ENCODE measurements at places on chromosomes 16 and 17.

GRCh38 chr17:72382971-72383722, 262.3 kb downstream of the SOX9 start:
- DNase-seq = no peak

DNA sequence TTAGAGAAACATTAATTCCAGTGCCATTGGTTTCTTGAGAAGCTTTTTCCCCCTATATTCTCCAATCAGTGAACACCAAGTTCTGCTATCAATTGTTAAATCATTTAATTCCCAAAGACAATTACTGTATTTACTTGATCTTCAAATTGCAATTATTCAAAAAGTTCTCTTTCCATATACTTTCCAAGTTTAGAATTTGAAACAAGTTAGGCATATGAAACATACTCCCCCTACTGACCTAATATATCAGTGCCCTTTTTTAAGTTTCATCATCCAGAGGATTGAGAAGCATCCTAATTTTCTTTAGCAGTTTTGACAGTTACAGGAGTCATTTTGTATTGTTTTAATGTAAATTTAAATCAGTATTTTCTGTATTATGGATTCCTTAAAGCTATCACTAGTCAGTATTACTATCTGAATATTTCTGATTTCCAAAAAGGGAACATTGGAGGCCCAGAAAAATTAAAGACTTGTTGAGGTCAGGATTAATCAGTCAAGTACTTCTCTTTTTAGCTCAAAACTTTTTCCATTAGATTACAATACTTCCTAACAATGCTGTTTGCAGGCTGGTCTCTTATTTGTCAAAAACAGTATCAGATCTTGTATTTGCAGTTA, 16.3 kb downstream of the MEIOC start:
- peak; percentile 51 for DNase-seq

DNA sequence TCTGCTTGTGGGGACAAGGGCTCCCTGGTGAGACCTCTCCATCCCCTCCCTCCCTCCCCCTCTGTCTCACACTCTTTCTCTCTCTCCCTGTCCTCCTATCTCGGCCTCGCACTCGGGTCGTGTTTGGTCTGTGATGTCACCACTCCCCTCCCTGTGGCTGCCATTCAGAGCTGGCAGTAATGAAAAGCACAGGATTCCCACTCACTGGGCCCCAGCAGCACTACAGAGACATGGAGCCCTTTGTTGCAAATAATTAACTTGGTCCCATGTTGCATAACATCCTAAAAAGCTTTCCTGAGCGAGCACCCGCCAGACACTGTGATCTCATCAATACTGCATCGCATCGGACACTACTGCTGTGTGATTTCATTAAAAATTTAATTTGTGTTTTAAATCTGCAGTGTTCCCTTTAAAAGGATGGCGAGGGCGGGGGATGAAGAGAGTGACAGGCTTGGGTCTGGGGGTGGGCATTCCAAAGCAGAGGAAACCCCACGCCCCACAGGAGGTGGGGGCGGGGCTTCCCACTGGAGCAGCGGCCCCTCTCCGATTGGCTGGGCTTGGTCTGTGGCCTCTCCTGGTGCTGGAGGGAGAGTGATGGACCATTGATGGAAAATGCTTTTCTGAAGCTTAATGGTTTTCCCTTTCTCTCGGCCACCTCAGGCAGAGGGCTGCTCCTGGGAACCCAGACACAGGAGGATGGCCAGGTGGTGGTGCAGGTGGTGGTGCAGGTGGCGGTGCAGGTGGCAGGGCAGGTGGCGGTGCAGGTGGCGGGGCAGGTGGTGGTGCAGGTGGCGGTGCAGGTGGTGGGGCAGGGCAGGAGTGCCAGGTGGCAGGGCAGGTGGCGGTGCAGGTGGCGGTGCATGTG, 15.3 kb upstream of the NPTX1 start:
- no peak for DNase-seq

- DNase-seq = no peak
These were observed 15.9 kb upstream of the USP10 start for GRCh38 chr16:84683691-84684591.

DNA sequence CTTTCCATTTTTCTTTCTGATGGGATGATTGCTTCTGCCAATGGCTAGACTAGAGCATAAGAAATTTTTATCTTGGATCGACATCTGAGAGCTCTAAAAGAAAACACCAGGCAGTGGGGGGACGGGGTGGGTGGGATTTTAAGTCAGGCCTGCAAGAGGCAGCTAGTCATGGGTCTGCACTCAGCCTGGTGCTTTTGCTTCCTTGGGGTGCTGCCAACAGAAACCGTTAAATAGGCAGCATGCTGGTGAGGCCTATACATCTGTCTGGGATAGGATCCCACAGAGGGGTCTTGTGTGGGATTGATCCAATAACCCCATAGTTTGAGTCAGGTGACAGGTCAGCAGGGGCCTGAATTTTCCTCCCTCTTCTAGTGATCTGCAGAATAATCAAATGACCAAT, 26.9 kb downstream of the ZNRF1 start:
- peak; percentile 61 for DNase-seq

- no peak for DNase-seq
These were observed 235.2 kb upstream of the CDH5 start for GRCh38 chr16:66131156-66131807.

- DNase-seq = no peak
These were observed 3.2 kb downstream of the TPSG1 start for GRCh38 chr16:1221628-1222552.

GRCh38 chr17:1180958-1181752, 1.4 kb upstream of the ABR start:
- DNase-seq = peak; percentile 26

DNA sequence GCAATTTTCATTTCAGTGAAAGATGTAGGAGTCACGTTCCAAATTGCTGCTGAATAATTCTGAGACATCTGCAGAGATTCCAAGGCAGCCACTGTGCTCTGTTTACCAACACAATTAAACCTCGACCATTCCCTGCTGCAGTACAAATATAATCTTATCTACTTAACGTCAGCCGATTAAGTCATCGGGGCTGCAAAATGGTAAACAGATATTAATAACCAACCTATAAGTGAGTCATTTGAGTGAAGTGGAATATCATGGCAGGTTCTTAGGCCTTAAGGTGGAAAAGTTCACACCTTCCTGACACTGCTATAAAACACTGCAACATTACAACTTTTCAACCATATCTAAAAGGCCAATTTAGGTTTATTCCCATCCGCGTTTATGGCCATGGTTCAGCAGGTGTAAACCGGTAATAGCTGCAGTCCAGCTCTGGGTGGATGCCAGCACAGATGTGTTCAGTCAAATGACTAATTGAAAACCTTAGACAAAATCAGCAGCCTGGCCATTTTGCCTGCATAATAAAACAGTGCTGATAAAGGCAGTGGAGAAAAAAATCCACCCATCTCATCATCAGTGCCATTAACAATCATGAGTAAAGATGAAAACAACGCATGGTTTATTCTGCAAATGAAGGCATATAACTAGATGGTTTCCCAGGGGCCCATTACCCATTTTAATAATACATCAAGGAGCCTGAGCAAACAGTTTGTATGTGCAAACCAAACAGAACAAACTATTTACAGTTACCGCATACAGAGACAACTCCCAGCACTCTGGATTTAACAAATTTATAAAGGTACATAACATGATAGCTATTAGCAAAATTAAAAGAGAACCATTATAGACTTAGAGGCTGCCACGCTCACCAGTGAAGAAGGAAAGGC, 202.9 kb upstream of the IRX3 start:
- DNase-seq = no peak

DNA sequence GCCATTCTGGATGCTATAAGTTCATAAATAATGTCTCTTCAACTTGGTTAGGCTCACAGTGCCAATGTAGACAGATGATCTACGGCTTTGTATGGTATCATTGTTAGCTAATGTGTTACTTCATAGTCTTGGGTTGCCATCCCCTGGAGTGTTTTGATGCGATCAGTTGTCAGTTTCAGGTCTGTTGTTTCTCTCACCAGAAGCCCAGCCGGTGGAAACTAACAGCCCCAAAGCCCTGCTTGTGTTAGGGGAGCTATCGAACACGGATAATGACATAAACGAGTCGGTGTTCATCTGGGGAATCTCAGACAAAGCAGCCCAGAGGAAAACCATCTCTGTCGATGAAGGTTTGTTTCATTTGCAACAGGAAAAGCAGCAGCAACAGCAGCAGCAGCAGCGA, 107.4 kb upstream of the ANKFN1 start:
- DNase-seq = no peak

DNA sequence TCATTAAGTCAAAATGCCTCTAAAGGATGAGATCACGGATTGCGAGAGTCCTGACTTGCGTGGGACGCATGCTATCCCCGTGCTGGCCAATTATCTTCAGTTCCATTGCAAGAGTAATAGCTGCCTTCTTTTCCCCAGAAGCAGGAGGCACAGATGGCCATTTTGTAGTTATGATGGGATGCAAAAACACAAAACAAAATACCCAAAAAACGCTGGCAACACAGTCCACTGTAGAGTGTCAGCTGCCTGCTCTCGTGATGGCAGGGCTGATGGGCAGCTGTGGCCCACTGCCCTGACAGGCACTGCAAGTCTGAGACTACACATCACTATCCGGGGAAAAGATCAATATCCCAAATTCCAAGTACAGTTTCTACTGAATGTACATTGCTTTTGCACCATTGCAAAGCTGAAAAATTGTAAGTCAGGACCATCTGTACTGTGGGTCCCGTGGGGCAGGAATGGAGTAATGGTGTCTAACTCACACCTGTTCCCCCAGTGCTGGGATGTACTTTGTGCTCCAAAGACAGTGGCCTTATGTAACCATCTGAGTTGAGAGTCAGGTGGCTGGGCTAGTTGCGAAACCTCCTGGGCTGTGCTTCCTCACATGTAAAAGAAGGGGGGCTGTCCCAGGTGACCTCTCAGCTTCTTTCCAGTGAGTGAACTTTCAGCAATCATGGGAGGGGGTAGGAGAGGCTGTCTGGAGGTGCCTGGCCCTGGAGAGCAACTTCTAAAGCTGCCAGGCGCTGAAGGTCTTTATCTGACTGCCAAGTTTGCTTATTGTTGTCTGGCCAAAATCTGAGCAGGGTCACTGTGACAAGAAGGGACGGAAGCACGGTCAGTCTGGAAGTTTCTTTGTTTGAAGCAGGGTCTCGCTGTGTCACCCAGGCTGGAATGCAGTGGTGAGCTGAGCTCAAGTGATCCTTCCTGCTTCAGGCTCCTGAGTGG, 4.7 kb downstream of the SLC47A1 start:
- DNase-seq = peak; percentile 38

- DNase-seq = no peak
These were observed 183.5 kb upstream of the ANKFN1 start for GRCh38 chr17:55969562-55970324.

GRCh38 chr17:73118951-73119391, 26.5 kb upstream of the SLC39A11 start:
- no peak for DNase-seq

DNA sequence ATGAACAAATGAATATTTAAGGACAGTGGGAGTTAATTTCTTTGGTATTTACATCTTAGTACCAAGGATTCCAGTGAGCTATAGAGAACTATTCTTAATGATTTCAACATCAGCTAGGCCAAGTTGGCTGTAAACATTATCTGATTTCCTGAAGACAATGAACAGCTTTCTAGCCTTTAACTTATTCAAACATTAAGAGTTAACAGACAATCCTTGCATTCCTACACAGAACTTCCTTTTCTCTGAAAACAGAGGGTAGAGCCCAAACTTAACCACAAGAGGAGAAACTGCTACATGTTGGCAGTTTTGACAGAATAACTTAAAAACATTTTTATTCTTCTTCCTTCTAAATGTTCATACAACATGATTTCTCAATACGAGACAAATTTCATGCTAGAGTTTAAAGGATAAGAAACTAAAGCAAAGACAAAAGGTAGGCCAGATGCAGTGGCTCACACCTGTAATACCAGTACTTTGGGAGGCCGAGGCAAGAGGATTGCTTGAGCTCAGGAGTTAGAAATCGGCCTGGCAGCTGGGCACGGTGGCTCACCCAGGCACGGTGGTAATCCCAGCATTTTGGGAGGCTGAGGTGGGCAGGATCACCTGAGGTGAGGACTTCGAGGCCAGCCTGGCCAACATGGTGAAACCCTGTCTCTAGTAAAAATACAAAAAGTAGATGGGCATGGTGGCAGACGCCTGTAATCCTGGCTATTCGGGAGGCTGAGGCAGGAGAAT, 4.4 kb downstream of the CRLF3 start:
- peak; percentile 54 for DNase-seq

DNA sequence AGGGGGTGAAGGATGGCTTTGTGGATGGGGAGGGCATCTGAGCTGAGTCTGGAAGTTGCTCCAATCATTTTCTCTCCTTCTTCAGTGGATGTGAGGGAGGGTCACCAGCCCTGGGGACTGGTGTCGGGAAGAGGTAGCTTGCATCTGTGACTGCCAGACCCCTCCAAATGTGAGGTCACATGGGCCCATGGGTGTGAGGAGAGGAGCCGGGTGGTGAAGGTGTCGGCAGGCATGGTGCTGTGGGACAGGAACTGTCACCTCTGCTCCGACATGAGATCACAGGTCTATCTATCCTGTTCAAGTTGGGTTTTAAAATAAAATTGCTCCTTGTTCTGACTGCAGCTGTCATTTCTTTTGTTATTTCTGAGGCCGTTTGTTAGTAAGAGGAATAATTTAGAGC, 351.1 kb downstream of the CPPED1 start:
- DNase-seq = no peak

GRCh38 chr16:79177018-79177417, 423.5 kb downstream of the MAF start:
- peak; percentile 28 for DNase-seq

GRCh38 chr17:81601525-81602120, 35.3 kb downstream of the NPLOC4 start:
- DNase-seq = peak; percentile 76

- DNase-seq = no peak
These were observed 64.3 kb downstream of the CNGB1 start for GRCh38 chr16:57906382-57907316.

- DNase-seq = no peak
These were observed 22.8 kb upstream of the SLC5A11 start for GRCh38 chr16:24822974-24823373.

DNA sequence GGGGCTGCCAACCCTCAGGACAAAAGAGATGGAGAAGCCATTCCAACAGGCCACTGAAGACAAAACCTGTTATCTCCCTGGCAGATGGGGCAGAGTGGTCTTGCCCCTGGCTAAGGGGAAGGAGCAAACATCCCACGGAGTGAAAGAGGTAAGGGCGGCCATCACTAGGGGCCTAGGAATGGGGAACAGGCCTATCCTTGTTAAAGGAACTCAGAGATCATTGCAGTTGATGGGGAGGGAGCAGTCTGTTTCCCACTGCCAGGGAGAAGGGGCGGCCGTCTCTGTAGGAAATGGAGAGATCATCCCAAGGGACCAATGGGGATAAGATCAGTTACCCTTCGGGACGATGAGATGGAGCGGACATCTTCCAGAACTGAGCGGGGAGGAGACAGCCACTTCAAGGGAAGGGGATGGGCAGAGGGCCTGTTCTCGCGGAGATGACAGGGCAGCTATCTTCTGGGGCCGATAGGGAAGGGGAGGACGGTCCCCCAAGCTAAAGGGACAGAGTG, 581 bp upstream of the TMEM208 start:
- DNase-seq = no peak

GRCh38 chr17:49922095-49922494, 46.9 kb upstream of the DLX4 start:
- no peak for DNase-seq
